Activated CD8-positive, alpha-beta memory T cell treated with anti-CD3 and anti-CD28 coated beads, Interleukin-2, amount 50 U/mL, for 4 hours (primary cell): ENCODE measurements at places on chromosomes 7 and 10.

- DNase-seq: no peak
Observed at GRCh38 chr7:159095979-159096411, 48.7 kb downstream of the VIPR2 start.

GRCh38 chr7:98771941-98772603, 97.7 kb downstream of the TMEM130 start:
- DNase-seq: no peak

GRCh38 chr10:13651969-13652720, 65.4 kb downstream of the PRPF18 start:
- no peak for DNase-seq

DNA sequence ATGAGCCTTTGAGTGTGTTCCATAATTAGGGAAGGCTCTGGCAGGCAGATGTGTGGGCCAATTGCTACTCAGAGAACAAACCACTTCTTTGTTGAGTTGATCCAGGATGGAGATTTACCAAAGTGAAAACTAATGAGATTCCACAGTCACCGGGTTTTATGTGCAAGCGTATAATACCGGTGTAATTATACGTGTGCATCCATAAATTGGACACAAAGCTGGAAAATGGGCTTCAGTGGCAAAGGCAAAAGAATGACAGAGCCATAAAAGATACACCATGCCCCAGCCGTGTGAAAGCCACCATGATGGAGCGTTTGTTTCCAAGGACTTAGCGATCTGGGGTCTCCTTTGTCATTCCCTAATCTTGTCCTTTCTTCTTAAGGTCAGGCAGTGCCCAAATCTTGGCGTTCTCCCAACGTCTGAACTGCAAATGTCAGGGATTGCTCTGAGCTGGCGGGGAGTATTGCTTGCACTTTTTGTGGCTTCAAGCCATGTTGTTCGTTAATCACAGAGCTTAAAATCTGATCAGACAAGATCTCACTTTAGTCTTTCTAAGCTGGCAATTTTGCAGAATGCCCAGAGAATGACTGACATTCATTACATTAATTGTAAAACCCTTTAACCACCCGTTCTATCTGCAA, 70.1 kb downstream of the NPTX2 start:
- DNase-seq: no peak

DNA sequence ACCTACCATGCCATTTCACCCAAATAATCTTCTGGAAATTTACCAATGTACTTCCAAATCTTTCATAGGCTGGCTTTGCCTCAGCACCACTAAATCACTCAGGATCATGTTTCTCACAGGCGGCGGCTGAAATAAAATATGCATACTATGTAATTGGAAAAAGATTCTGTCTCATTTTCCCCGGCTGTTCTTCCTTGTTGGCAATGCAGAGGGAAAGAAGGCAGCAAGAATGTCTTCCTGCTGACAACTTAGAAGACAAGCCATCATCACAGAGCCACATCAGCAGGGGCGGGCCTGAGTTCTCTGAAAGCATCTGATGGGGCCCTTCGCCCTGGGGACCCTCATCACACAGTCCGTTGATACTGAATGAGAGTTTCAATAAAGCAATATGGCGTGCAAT, 39.2 kb upstream of the COL1A2 start:
- DNase-seq: no peak

DNA sequence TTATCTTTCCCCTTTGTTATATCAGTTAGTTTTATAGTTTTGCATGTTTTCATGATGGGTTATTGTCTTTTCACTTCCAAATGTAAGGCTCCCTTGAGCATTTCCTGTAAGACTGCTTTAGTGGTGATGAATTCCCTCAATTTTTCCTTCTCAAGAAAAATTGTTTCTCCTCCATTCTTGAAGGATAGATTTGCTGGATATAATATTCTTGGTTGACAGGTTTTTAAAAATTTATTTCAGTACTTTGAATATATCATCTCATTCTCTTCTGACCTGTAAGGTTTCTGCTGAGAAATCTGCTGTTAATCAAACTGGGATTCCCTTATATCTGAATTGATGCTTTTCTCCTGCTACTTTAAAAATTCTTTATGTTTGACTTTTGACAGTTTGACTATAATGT, 33.3 kb downstream of the SCART1 start:
- DNase-seq: no peak

DNA sequence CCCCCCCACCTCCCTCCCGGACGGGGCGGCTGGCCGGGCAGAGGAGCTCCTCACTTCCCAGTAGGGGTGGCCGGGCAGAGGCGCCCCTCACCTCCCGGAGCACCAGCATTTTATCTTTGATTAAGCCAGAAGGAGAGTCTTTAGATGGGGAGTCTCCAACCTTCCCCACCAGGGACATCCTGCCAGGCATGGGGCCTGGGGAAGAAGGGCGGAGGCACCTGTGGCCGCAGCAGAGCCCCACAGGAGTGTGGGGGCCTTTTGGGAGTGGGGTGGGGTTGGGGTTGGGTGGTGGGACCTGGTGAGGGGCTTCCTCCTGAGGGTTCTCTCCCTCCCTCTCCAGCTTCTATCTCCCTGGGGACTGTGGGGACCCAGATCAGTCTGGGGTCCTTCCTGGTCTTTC, 18.2 kb downstream of the ZNF783 start:
- DNase-seq: no peak

DNA sequence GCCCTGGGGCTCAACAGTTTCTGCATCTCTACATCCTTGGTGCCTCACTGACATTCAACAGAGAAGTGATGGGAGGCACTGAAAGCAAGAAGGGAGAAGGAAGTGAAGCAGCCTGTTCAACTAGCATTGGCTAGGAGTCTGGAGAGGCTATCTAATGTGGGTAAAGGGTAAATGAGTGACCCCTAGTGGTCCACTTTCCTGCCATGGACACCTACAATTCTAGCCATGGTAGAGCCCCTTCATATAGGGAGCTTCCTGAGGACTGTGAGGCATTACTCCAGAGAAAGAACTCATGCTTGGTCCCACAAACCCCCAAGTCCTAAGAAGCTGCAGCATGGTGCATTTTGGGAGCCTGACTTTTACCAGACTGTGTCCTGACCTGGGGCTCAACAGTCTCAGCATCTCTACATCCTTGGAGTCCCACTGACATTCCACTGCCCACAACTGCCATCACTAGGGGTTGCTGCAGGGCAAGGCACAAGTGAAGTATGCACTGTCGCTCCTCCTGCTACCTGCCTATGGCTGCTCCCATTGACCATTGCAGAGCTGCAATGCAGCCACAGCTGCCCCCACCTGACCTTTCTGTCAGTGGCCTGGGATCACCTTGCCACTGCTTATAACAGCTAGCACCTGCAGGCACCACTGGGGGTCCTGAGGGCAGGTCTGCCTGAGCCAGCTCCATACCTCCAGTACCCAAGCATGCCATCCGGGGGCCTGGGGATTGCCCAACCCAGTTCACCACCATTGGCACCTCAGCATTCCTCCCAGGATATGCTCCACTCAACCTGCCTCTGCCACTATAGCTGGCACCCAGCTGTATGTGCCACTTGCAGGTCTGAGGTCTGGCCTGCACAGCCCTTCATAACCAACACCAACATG, 44.1 kb upstream of the CDK6 start:
- no peak for DNase-seq

DNA sequence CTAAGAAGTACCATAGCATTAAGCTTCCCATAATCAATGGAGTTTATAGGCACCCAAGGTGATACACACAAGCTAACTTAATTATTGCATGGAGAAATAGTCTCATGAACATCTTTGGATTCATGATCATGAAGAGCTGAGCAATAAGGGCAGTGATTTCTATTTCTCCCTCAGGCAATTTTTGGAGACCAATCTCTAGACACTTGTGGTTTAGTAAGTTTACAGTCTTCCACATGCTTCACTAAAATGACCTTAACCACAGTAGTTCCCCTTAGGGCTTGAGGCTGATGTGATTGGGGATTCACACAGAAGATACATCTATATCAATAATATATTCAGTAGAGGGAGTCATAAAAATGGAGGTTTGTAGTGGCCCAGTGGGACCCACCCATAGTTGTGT, 241.2 kb downstream of the CCDC7 start:
- DNase-seq: no peak

DNA sequence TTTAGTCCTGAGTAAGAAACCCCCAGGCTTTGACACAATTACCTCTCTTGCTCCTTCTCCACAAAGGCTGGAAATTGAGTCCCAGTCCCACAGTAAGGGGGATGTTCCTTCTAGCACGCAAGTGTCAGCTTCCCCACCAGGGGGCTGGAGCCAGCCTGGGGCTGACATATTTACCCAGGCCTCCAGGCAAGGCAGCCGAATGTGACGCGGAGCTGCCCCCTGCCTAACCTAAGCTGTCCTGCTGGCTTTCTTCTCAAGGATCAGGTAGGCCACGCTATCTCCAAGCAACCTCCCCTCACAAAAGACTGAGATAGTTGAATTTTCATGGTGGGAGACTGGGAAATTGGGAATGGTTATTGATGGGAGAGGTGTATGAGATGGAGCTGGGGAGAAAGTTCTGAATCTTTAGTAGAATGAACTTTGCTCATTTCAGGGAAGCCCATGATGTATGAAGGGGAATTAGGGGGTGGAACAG, 19.2 kb upstream of the BMPER start:
- DNase-seq: no peak

DNA sequence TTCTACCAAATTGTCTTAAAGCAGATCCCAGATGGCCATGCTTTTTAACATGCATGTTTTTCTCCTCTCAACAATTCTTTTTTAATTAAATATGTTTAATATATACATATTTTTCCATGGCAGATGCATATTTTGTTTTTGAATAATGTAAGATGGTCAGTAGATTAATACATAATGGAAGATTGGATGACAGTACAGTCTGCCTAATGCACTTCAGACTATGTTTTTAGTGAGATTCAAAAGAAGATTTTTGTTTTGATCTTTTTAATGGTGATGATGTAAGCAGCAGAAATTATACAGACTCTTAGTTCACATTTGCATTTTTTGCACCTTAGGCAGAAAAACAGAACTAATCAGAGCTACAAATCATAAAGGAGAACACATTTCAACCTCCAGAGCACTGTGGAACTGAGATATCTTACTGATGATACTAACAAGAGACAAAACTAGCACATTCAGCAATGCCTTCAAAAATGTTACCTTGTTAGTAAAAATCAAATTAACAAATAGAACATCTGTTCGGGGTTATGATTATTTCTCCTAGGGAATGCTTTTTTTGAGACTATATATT, 203.4 kb downstream of the PHF14 start:
- DNase-seq: no peak

- no peak for DNase-seq
Observed at GRCh38 chr7:73903321-73904218, 42.6 kb downstream of the TMEM270 start.
